Non-pigmented ciliary epithelial cell (primary cell): ENCODE measurements at places on chromosomes 11 and 22.

DNA sequence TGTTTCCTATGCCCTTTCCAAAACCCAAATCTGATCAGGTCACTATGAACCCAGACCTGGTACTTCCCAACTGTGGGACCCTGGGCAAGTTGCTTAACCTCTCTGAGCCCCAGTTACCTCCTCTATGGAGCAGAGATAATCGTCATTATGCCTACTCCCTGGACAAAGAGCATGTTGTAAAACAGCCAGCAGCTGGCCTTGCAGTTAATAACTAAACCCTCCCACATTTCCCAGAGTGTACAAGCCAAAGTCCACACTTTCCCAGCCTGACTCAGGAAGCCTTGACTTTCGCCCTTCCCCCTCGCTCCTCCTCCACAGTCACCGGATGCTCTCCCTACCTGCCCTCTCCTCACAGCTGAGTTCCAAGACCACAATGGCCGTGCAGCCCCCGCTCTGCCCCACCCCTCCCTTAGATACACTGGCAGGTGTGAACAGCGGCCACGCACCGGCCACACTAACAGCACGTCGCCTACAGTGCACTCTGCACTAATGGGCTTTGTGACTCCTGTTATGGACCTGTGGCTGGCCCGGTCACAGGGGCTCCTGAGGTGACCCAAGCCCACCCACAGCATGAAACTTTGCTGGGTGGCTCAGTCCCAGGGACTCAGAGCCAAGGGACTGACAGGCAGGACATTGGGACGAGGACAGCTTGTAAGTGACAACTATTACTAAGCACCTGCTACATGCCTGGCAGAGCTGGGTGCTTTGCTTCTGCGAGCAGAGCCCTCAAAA, 15.6 kb upstream of the MFNG start:
- peak; percentile 65 for DNase-seq

DNA sequence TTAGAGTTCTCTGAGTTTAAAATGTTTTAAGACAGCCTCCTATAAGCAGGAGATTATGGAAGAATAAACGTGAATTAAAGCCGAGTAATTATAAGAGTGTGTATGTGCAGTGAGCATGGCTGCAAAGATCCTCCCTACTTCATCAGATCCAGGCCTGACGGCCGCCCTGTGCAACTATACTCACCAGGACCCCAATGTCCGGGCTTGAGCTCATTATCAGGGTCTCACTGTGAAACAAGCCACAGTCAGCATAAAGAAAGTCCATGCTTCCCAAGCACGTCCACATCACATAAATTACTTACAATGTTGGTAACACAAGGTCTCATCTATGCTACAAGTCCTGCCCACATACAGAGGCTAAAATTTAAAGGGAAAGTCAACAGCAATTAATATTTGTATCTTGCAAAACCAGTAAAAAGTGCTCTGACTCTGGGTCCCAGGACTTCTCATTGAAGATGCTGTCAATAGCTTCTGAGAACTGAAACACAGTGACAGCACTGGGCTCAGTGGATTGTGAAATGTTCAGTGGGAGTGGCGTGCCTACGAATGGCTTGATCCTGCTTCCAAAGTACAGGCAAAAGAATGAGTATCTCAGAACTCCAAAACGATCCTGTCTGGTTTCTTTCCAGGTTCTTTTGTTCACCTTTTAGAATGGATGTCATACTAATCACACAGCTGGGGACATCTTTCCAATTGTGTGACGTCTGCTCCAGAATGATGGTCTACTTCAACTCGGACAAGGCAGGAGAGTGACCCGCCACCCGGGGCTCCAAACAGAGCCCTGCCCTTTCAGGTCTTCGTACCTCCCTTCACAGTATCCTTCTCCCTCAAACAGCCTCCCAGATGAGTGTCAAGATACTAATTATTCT, 72.1 kb upstream of the ARFGAP3 start:
- no peak for DNase-seq

GRCh38 chr11:63298258-63298657, 54.9 kb upstream of the SLC22A25 start:
- no peak for DNase-seq

DNA sequence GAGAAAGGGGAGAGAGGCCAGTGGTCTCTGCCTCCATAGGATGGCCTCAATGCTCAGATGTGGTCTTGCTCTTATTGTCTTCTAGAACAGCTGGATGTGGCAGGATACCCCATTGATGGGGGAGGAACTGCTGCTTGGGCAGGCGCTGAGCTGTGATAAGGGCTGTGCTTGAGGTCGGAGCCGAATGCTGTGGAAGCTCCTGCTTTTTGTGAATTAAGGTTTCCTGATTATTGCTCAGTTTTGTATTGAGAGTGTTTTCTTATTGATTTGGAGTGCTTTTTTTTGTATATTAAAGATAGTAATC, 57.2 kb downstream of the CABIN1 start:
- no peak for DNase-seq

DNA sequence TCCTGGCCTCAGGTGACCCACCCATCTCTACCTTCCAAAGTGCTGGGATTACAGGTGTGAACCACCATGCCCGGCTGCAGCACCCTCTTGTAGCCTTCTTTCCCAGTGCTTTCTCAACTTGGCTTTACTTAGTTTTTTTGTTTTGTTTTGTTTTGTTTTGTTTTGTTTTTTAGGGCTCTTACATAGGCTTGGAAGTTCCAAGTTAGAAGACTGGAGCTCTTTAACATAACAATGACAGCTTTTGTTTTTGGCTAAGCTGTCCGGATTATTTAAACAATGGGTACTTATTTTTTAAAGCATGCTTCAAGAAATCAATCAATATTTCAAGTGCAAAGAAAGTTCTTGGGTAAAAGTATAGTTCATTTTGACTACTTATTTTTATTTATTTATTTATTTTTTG, 25.9 kb downstream of the KMT2A start:
- no peak for DNase-seq

GRCh38 chr11:57213342-57214097, 23.5 kb downstream of the APLNR start:
- DNase-seq = no peak

DNA sequence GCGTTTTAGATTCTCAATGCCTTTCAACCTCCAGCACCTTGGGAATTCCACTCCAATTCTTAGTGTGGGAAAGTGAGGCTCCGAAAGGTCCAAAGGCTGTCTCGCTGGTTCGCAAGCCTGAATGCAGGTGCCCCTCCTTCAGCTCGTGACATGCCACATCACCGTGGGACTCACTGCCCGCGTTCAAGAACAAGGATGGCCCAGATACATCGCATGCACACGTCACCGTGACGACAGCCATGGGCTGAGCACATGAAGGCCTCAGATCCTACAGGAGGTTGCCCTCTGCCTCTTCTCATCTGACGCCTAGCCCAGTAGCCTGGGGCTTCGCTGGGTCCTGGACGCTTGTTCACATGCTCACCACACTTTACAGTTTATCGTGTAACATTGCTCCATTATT, 4.4 kb upstream of the LINC01488 start:
- no peak for DNase-seq

DNA sequence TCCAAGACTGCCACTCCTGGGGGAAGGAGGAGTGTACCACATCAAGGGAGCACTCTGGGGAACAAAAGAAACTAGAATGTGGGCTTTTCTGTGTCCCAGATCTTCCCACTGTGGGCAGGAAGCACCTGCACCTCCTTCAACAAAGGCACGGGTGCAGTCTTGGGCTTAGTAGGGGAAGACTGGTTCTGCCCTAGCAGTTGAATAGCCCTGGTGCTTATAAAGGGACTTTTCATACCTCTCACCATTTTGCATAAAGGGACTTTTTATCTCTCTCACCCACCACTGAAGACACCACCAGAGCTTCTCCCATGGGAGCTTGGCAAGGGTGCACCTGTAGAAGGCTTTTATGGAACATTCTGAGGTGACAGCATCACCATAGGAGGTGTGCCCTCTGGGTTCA, 65.8 kb upstream of the MS4A8 start:
- no peak for DNase-seq

DNA sequence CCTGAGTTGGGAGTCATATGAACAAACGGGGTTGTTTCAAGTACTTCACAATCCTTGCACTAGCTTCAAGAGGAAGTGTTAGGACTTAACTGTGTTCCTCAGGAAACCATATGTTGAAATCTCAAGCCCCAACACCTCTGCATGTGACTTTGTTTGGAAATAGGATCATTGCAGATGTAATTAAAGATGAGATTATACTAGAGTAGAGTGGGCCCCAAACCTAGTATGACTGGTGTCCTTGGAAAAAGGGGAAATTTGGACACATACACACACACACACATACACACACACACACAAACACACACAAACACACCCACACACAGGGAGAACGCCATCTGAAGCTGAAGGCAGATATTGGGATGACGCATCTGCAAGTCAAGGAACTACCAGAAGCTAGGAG, 6.4 kb upstream of the CEP295 start:
- DNase-seq = no peak

GRCh38 chr11:58567889-58568512, 7.7 kb downstream of the LPXN start:
- DNase-seq = no peak

GRCh38 chr11:123381149-123381548, 48.9 kb upstream of the GRAMD1B start:
- DNase-seq = no peak

GRCh38 chr11:116071241-116071640, 567.0 kb upstream of the CADM1 start:
- DNase-seq = no peak

DNA sequence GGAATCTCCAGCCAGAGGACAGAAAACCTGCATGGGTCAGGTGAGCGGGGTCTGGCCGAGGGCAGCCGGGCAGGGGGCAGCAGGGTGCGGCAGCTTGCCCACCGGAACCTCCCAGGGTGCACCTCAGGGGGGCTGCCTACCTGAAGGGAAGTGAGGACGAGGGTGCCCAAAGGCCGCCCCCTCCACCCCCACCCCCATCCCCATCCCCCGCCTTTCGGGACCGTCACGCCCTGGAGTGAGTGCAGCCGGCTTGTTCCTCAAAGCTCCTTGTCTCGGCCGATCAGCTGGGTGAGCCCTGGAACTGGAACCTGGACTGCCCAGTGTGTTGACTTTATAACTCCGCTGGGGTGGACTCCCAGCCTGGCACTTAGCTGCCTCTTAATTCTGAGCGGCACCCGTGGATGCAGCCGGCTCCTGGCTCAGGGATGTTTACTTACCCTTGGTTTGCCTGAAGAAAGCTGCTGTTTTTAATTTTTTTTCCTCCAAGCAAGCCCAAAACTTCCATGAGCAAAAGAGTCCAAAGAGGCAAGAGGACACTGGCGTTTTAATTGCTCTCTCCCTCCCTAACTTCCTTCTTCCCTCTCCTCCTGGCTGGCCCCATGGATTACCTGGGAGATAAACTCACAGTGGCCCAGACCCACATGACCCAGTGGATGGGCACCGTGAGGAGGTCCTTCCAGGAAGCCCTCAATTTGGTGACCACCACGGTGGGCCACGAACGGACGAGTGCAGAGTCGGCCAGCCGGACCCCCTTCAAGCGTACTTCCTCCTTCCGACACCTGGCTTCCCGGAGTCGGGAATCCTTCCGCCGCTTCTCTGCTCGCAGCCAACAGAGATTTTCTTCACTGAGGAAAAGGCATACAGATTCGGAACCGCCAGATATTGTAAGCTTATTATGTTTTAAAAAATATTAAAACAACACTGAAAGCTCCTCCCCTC, 87.8 kb upstream of the CRYBB3 start:
- no peak for DNase-seq

- DNase-seq = no peak
Observed at GRCh38 chr11:115963156-115963555, 458.9 kb upstream of the CADM1 start.

- DNase-seq = no peak
Observed at GRCh38 chr22:47304854-47305253, 542.4 kb downstream of the TBC1D22A start.
